ENCODE measurements at places on chromosomes 4 and X. TPM values are rescaled to one million over a fixed set of nuclear protein-coding genes. Genes with fewer than 3 reads are reported as not detected.

The SPANXB1 gene
- polyA plus RNA-seq, result not detected

The TEC gene
- polyA plus RNA-seq, result 0.84 TPM

The PNMA5 gene
- polyA plus RNA-seq, result not detected

The ITGB1BP2 gene
- polyA plus RNA-seq, result 186 TPM

The CSAG3 gene
- not detected for polyA plus RNA-seq

The CT45A3 gene
- polyA plus RNA-seq, result not detected

The MAGIX gene
- polyA plus RNA-seq, result 16.5 TPM

The TECRL gene
- polyA plus RNA-seq, result 354 TPM

The KCTD8 gene
- 0.07 TPM for polyA plus RNA-seq

The RHOH gene
- 0.07 TPM for polyA plus RNA-seq

The CPEB2 gene
- polyA plus RNA-seq, result 5.3 TPM

The CLGN gene
- polyA plus RNA-seq, result 86.5 TPM

The CTAG1B gene
- polyA plus RNA-seq, result not detected

The STOX2 gene
- 2.5 TPM for polyA plus RNA-seq

The IL3RA gene
- 8.7 TPM for polyA plus RNA-seq

Data from right cardiac atrium (tissue), 5 donors.